SK-N-SH (cell line): ENCODE measurements at places on chromosomes 12 and 14.

DNA sequence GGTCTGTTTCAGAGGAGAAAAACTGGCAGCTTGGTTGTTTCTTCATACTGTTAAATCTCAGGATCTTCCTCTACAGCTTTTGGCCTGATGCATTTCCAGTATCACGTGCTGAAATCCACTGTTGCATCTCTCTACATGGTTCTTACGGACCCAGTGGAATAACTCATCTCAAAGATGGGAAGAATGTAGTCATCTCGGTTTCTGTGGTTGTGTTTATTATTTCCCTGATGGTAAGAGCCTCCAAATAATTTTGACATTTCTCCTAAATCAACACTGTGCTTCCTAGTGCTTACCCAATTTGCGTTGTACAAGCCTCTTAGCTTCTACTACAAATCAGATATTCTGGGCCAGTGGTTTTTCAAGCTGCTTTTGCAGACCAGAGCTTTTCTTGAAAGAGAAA is 812.8 kb downstream of the C12orf50 start:
- no peak for DNase-seq

DNA sequence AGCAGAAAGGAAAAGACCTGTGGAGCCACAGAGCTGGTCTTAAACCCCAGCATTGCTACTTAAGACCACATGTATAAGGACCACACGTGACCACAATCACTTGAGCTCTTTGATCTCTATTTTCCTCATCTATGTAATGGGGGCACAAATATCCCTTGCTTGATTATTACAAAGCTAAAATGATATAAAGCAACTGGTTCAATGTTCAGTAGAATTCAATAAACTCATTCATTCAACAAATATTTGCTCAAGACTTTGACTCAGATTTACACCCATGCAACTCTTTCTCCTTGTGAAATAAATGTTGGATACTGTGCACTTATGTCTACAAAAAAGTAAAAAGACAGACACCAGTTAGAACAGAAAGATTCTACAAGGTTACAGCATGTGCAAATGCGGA is 21.9 kb upstream of the CHPT1 start:
- no peak for DNase-seq

- no peak for DNase-seq
Measured at GRCh38 chr14:64702493-64703394, 1.5 kb upstream of the PLEKHG3 start.

DNA sequence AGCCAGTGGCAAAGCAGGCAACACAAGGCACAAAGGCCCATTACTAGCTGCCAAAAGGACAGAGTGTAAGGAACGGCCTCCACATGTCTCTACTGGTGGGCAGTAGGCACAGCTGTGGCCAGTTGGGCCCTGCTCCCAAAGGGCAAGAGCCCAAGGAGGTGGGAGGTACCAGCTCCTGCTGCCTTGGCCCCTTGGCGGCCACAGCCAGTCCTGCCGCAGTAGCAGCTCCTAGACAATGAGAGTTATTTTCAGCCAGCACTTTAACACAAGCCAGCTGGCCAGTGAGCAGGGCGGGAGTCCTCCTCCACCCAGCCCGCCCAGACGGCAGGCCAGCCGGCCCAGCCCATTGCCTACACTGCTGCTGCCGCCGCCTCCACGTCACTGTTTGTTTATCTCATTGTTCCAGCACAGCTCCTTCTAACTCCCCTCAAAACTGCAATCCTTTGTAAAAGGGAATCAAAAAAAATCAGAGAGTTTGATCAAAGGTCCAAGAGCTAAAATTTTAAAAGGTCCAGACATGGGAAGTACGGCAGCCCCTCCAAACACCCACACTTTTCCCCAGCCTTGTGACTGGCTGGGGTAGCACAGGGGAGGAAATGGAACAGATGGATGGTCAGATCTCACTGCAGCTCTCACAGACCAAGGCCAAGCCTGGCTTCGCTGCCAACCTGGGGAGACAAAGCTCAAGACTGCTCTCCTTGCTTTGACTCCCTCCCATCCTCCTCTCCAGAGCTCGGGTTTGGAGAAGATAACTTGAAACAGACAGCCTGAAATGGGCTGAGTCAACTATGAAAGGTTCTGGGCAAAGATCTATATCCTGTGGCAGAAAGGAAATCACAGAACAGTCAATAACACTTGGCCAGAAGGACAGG is 33.5 kb downstream of the FMNL3 start:
- DNase-seq = peak; percentile 89

- DNase-seq = peak; percentile 53
Measured at GRCh38 chr12:4272424-4273272, 914 bp upstream of the CCND2 start.

GRCh38 chr12:115383668-115384067 is 699.7 kb upstream of the TBX3 start:
- no peak for DNase-seq

DNA sequence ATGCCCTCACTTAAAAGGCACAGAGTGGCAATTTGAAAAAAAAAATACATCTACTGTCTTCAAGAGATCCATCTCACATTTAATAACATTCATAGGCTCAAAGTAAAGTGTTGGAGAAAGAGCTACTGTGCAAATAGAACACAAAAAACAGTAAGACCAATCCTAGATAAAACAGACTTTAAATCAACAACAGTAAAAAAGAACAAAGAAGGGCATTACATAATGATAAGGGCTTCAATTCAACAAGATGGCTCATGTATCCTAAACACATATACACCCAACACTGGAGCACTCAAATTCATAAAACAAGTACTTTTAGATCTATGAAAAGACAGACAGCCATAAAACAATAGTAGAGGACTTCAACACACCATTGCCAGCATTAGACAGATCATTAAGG is 93.6 kb upstream of the PCED1B start:
- DNase-seq = no peak

- DNase-seq = no peak
Measured at GRCh38 chr12:106445053-106445452, 87.5 kb downstream of the POLR3B start.

GRCh38 chr14:90615517-90616060 is 200.6 kb downstream of the TTC7B start:
- peak; percentile 83 for DNase-seq

GRCh38 chr12:125025606-125026235 is 32.3 kb downstream of the BRI3BP start:
- no peak for DNase-seq

GRCh38 chr12:91974541-91975085 is 171.0 kb downstream of the BTG1 start:
- DNase-seq = peak; percentile 20

DNA sequence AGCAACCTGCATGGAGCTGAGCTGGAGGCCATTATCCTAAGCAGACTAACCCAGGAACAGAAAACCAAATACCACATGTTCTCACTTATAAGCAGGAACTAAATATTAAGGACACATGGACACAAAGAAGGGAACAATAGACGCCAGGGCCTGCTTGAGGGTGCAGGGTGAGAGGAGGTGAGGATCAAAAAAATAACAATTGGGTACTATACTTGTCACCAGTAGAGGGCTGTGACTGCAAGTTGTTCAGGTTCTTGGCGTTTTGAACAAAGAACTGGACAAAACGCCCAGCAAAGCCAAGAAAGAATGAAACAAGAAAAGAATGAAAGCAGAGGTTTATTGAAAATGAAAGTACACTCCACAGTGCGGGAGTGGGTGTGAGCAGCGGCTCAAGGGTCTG is 208.5 kb upstream of the NEDD1 start:
- no peak for DNase-seq

DNA sequence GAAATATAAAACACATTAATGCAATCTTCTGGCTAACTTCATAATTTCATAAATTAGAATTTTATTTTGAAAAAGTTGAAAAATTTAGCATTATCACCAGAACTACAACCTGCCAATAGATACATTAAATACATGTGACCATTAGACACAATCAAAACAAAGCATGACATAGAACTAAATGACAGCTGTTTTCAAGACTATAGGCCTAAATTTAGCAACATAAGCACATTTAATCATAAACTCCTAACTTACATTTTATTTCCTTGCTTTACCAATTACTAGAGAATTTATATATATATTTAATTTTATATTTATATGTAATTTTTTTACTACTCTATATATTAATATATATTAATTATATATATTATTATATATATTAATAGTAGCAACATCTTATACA is 165.4 kb downstream of the CEP128 start:
- no peak for DNase-seq

DNA sequence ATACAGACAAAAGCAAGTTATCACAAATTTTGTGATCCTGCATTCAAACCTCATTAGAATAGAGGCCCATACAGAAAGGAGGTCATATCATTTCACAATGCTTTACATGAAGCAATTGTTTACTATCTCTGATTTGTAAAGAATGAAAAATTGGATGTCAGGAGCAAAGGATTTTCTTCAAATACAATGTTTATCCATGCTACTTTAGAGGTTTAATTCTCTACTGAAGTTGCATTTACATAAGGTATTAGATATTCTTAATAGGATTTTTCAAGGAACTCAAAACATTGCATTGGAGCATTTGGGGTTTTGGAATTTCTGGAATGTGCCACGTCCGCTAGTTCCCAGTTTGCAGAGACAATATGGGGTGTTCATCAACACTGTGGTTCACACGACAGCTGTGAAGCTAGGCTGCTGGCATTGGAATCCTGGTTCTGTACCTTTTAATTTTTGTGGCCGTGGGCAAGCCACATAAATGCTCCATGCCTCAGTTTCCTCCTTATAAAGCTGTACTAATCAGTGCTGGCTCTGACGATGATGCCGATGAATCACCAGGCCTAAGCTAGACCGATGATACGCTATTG is 174.8 kb downstream of the APAF1 start:
- DNase-seq = no peak

DNA sequence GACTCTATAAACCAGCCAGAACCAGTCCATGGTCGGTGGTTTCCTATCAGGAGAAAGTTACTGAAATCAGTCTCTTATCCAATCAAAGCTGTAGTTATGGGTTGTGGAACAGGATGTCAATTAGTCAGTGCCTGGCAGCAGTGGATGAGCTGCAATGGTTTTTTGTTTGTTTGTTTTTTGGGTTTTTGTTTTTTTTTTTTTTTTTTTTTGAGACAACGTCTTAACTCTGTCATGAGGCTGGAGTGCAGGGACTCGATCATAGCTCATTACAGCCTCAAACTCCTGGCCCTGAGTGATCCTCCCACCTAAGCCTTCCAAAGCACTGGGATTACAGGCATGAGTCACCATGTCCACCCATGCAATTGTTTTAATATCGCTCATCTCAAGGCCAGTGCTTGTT is 113.3 kb upstream of the CAND1 start:
- DNase-seq = no peak

DNA sequence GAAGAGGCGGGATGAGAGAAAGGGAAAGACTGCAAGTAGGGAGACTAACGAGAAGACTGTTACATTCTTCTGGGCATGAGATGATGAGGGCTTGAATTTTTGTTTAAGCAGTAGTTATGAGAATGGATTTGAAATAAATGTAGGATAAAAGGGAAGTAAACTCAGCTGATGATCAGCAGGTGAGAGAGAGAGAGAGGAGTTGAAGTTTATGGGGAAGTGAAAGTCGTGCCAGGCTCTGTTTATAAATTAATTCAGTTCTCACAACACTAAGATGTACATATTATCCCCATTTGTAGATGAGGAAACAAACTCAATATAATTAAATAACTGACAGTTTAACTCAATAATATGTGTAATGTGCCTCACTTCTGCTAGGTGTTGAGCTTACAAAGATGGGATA is 170.0 kb upstream of the RMST start:
- DNase-seq = no peak

- no peak for DNase-seq
Measured at GRCh38 chr12:125208942-125209341, 143.7 kb downstream of the AACS start.

- DNase-seq = no peak
Measured at GRCh38 chr12:106767206-106767605, 7.3 kb upstream of the RIC8B start.

DNA sequence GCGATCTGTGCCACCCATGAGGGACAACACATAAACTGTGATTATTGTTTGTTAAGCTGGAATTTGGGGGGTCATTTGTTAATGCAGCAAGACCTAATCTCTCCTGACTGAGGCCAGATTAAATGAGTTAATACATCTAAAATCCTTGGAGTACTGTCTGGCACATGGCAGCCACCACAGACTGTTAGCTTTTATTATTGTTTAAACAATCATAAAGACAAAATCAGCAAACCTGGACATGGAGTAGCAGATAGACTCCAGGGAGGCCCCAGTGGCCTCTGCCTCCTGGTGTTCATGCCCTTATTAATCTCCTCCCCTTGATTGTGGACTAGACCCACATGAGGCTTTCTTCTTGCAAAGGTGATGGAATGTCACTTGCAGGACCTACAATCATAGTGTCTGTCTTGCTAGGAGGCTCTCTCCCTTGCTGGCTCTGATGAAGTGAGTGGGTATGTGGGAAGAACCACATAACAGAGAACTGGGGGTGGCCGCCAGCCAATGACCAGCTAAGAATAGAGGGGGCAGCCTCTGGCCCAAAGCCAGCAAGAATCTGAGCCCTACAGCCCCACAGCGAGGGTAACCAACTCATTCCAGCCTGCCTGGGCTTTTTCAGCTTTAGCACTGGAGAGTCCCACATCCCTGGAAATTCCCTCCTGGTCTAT is 142.0 kb downstream of the SCARB1 start:
- no peak for DNase-seq

- DNase-seq = no peak
Measured at GRCh38 chr12:121522971-121523370, 57.9 kb downstream of the KDM2B start.

DNA sequence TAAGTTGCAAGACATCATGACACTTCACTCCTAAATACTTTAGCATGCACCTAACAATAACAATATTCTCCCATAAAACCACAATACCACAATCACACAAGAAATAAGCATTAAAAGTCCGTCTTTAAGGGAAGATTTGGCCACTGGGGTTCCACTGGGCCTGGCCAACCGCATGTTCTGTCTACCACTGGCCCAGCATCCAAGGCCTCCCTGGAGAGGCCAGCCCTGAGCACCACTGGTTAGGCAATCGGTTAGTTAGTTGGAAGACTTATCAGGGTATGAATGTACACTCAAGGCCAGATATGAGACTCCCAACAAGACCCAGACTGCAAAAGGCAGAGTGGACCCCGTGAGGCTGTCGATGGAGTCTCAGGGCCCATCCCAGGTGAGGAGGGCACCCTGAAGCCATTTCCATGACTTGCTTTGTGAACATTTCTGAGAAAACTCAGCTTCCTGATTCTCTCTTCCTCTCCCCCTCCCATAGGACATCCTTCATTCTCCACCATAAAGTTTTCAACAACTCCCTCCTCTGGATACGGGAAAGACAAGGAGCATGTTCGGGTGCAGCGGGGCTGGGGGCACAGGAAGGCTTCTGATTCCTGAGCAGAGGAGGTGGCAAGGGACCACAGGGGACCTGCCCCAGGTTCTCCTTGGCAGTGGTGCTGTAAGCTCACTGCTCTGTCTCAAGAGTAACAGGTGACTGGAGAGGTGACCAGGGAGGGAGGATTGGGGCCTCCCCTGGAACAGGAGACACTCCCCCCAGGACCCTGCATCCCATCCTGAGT is 5.9 kb downstream of the PXN start:
- no peak for DNase-seq

GRCh38 chr14:77529963-77530362 is 31.3 kb upstream of the ISM2 start:
- no peak for DNase-seq

DNA sequence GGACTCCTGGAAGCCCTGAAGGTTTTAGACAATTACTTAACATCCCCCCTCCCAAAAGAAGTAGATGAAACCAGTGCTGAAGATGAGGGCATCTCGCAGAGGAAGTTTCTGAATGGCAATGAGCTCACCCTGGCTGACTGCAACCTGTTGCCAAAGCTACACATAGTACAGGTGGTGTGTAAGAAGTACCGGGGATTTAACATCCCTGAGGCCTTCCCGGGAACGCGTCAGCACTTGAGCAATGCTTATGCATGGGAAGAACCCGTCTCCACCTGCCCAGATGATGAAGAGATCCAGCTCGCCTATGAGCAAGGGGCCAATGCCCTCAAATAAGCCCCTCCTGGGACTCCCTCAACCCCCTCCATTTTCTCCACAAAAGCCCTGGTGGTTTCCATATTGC is 10.6 kb upstream of the SPPL3 start:
- no peak for DNase-seq
